ENCODE measurements at places on chromosomes 1 and 21.

DNA sequence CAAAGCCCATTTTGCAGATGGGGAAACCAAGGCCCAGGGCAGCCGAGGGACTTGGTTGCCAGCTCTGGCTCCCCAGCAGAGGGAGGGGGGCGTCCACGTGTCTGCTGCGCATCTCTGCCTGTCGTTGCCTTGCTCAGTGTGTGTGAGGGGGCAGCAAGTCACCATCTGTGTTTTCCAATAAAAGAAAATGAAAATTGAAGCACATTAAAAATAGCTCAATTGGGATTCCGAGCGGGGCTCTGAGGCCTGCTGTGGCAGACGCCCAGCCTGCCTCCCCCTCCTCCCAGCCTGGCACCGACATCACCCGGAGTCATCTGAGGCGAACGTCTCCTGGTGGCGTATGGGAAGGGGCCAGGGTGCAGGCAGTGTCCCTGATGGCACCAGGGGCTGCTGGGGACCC is 51.2 kb downstream of the EPHB2 start:
- no peak for DNase-seq

DNA sequence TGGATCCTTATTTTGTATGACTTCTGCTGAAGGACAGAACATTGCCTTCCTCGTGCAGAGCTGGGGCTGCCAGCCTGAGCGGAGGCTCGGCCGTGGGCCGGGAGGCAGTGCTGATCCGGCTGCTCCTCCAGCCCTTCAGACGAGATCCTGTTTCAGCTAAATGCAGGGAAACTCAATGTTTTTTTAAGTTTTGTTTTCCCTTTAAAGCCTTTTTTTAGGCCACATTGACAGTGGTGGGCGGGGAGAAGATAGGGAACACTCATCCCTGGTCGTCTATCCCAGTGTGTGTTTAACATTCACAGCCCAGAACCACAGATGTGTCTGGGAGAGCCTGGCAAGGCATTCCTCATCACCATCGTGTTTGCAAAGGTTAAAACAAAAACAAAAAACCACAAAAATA is 27.5 kb upstream of the KDM4A start:
- no peak for DNase-seq

GRCh38 chr1:165408518-165408917 is 36.4 kb downstream of the RXRG start:
- no peak for DNase-seq

DNA sequence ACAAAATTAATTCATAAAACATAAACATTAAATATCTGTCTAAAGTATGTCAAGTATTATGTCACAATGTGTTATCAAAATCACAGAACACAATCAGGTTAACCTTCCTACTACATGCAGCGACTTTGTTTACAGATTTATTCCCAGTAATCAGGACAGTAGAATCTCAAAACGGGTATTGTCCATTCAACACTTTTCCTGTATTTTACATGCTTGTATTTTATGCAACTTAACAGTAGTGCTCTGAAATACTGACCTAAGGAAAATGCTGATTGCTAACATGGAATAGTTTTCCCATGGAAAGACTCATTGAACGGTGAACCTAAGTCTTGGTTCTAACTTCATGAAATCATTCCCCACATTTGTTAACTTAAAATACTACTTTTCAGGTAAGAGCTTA is 2.3 kb downstream of the SERBP1 start:
- DNase-seq: no peak

GRCh38 chr1:1764876-1765470 is 13.3 kb downstream of the NADK start:
- no peak for DNase-seq

- DNase-seq: no peak
These were observed 47.4 kb downstream of the RGS7 start for GRCh38 chr1:241309651-241310050.

DNA sequence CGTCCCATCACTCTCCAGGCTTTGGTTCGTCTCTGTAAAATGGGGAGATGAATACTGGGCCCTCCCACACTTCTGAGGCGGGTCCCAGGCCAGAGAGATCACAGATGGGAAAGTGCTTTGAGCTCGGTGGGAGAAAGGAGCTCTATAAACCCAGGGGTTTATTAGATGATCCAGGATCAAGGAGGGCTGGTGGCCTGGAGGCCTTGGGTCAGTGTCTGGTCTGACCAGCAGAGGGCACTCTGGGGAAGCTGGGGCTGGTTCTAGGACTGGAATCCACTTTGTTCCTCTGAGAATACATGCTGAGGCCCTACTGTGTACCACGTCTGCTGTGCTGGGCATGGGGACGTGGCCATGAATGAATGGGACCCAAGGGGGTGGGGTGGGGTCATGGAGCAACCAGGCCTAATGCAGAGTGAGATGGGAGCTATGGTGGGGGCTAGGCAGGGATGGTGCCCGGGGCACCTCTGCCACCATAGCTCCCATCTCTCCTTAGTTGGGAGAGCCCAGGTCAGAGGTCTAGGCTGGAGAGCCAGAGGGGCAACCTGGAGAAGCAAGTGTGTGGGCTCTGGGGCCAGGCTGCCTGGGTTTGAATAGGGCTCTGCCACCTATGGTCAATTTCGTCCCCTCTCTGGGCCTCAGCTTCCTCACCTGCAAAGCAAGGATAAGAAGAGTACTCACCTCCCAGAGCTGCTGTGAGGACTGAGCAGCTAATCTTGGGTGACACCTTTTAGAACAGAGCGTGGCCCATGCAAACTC is 9.0 kb upstream of the FAM131C start:
- DNase-seq: peak; percentile 62

DNA sequence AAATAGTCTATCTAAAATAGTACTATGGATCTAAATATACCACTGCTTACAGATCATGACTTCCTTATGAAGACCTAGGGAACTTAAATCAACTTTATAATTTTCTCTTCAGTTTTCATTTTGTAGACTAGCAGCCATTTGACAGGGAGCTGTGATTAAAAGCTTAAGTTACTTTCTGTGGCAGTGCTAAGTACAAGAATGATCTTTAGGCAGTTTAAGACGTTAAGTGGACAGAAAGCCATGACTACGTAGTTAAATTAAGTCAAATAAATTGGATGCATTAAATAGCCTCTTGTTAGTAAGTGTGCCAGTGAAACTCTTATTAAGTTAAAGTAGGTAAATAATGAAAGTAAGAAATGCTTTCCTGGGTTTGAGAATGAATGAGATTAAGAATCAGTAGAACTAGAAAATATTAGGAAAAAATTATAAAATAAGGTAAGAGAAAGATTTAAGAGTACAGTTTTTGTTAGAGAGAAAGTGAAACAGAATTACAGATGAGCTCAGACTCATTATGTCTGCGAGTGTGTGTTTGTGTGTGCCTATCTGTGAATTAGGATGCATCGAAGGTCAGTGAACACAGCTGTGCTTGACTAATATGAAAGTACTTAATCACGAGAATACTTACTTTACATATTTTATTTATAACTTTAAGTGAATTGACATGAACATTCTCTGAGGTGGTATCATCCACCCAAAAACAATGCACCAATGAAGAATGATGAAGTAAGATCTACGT is 336.9 kb downstream of the KCNT2 start:
- no peak for DNase-seq

DNA sequence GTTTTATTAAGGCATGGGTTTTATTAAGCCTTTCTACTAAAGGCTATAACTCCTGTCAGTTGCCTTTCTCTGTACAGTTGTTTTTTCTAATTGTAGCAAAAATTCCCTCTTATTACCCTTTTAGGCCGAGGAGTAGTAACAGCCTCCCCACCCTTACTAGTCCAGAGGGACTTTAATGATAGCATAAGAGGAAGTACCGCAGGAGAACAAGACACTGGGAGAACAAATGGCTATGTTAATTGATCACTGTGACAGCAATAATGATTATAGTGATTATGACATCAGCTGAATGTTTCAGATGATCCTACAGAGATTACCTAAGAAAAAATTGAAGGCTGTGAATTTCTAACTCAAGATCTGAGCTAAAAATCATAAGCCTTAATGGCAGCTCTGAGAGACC is 383.0 kb upstream of the PTBP2 start:
- no peak for DNase-seq

DNA sequence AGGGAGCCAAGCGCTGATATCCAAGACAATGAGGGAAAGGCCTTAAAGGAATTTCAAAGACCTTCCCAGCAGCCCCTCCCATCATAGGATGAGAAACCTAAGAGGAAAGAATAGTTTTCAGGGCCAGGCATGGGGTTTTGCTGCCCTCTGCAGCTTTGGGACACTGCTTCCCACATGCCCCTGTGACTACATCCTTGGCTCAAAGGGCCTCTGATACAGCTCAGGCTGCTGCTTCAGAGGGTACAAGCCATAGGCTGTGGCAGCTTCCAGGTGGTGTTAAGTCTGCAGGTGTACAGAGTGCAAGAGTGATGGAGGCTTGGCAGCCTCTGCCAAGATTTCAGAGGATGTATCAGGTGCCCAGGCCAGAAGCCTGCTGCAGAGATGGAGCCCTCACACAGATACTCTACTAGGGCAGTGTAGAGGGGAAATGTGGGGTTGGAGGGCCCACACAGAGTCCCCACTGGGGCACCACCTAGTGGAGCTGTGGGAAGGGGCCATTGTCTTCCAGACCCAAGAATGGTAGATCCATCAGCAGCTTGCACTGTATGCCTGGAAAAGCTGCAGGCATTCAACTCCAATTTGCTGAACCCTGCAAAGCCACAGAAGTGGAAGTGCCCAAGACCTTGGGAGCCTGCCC is 125.8 kb downstream of the SLC45A1 start:
- DNase-seq: no peak

DNA sequence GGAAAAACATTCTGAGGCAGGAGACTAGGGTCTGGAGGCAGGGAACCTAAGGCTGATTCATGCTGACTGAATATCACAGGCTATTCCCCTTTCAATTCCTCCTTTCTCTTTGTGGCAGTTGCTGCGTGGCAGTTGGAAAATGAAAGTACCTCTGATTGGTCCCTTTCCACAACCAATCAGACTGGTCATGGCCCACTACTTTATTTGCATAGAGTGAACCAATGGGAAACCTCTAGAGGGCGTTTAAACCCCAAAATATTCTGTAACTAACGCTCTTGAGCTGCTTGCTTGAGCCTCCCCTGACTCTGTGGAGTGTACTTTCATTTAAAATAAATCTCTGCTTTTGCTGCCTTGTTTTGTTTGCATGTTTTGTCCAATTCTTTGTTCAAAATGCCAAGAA is 27.7 kb upstream of the VN1R5 start:
- DNase-seq: no peak

DNA sequence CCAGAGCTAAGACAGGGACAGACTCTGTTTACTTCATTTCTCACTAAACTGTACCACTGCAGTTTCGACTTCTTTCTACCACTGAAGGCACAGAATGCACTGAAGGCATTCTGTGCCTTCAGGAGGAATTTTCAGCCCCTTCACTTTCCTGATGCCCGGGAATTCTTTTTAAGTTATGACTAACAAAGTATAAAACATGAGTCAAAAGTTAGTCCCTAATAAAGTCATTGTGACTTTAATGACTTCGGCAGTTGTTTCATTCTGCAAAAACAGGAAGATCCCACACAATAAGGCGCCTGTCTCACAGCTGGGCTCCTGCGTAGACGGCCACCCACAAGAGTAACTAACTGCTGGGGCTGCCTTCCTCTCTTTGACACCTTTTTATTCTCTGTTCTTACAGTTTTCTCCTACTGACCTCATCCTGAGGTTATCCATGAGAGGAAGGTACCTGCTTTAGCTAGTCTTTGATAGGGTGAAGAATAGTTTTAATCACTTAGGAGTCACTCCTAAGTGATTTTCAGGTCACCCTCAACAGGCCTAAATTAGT is 183.9 kb upstream of the SGIP1 start:
- DNase-seq: peak; percentile 73

DNA sequence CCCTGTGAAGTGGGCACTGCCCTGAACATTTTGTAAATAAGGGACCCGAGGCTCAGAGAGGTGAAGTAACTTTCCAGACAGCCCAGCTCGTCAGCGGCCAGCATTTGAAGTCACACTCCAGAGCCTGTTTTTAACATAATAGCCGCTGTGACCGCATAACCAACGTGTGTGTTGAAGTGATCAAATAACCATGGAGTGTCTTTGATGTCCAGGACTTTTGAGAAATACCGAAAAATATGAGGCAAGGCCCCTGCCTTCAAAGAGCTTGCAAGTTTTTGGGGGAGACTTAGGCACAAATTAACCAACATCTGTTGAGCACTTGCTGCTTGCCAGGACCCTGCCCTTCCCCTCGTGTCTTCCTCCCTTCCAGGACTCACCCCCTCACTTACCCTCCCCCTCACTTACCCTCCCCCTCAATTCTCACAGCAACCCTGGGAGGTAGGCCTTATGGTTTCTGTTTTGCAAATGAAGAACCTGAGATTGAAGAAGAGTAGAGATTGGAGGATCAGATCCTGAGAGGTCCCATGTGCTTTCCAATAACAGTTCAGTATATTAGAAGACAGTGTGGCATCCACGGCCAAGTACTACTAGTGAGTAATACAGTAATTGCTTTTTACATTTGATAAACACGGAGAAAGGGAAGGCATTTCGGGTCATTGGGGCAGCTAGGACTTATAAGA is 1.3 kb upstream of the SLC16A1 start:
- DNase-seq: peak; percentile 69

GRCh38 chr1:78096017-78096416 is 50.3 kb downstream of the GIPC2 start:
- DNase-seq: no peak

- no peak for DNase-seq
These were observed 34.5 kb downstream of the SPATA21 start for GRCh38 chr1:16402742-16403141.

GRCh38 chr1:13494025-13494424 is 19.8 kb downstream of the LRRC38 start:
- no peak for DNase-seq

DNA sequence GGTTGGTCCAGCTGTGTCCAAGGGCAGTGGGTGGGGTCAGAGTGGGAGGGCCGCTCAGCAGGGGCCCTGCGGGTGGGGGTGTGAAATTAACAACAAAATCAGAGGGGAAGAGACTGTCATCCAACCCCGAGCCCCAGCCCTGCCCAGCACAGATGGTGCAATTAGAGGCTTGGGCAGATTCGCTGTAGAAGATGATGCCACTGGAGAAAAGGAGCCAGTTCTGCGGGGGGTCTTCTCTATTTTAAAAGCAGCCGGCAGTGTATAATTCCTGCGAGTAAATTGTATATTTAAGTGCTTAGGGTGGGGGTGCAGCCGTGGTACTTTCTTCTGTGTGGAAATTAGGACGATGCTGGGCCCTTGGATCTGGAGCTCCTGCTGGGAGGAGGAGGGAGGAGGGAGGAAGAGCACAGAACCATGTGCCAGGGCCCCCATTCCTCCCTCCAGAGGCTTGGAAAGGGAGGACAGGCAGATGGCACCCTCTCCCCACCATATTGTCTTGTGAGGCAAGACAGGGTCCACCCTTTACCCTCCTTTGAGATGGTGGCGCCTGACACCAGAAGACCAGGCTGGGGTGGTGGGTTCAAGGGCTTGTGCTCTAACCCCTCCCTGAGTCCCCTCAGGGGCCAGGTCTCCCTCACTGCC is 89.2 kb downstream of the ACTL8 start:
- no peak for DNase-seq

GRCh38 chr1:93816970-93817678 is 61.9 kb downstream of the DNTTIP2 start:
- no peak for DNase-seq

DNA sequence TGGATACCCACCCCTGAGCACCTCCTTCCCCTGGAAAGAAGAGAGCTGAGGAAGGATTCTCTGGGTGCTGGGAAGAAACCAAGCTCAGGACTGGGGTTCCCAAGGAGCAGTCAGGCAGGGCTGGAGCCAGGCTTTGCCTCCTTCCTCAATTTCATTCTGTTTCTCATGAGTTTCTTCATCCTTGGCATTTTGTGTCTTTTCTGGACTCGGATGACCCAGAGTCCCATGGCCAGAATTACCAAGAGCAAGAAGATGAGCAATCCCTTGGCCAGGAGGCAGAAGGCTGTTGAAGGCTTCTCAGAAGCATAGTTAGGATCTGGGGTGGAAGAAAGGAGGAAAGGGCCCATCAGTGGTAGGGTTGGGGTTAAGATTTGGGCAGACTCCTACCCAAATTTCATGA is 2.5 kb downstream of the SLAMF9 start:
- DNase-seq: no peak

GRCh38 chr1:1929639-1930545 is 10.8 kb upstream of the TMEM52 start:
- DNase-seq: no peak

Data from CD4-positive, alpha-beta T cell treated with Interleukin-12 subunit alpha and Interleukin-12 subunit beta, for 1 hour (primary cell).